ENCODE measurements at places on chromosomes 12 and 14.
A peak's percentile ranks its signal among the peaks of the same experiment; 100 is the strongest.

DNA sequence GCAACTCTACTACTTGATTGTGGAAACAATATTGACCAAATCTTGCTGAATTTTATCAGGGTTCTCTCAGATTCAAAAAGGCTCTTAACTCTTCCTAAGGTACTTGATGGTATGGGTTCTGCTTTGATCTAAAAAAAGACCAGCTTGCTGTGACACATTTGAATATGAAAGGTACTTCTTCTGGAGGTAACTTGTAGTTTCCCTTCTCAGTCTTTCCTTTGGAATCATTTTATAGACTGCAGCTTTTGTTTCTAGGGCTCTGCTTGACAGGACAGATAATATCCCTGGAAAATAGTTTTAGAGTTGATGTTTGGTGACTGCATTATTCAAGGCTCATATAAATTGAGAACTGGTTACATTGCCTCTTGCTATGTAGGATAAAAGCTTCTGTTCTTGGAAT, 251.9 kb downstream of the FUT8 start:
- no peak for DNase-seq

- DNase-seq: no peak
These were observed 130.8 kb upstream of the TRHDE start for GRCh38 chr12:72141381-72141780.

DNA sequence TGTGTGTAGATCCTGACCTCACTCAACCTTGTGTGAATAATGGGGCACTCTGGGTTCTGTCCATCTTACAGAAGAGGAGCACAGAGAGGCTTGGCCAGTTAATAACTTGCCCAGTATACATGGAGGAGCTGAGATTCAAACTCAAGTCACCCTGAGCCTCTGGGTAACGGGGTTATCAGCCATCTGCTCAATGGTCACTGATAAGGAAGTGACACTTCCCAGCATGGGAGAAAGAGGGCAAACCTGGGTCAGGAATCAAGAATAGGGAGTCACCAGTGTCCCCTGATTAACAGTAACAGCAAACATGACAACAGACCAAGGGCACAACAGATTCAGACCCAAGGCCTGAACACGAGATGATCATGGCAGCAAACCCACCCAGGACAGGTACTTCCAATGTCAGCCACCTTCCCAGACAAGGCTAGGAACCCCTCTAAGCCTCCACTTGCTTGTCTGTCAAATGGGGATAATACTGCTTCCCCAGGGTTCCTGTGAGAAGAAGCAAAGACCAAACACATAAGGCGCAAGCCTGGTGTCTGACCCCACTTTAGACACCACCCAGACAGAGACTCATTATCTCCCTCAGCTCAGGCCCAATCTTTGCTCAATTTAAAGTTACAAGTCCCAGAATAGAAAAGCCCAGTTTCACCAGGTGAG, 3.6 kb downstream of the CCDC85C start:
- DNase-seq: no peak

GRCh38 chr14:96752594-96752993, 44.6 kb upstream of the VRK1 start:
- no peak for DNase-seq

GRCh38 chr12:12157424-12157823, 86.7 kb downstream of the BCL2L14 start:
- DNase-seq: no peak

DNA sequence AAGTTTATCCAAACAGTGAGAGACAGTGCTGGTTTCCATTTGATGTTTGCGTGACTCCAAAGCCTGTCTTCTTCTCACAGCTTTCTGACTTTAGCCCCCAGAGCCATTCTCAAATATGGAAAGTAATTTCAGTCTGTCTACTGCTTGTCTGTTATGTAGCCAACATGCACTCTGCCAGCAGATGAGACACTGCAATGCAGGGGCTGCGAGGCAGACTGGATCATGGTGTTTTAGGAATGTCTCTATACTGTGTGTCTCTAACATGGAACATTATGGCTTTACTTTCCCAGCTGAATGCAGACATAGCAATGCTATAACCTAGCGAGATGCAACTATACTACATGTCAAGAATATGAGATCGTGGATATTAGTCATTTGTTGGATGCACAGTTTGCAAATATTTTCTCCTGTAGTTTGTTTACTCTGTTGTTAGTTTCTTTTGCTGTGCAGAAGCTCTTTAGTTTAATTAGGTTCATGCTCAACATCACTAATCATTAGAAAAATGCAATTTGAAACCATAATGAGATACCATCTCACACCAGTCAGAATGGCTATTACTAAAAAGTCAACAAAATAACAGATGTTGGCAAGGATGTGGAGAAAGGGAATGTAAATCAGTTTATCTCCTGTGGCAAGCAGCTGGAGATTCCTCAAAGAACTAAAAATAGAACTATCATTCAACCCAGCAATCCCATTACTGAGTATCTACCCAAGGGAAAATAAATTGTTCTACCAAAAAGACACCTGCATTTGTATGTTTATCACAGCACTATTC, 235.8 kb upstream of the TMTC1 start:
- DNase-seq: no peak

DNA sequence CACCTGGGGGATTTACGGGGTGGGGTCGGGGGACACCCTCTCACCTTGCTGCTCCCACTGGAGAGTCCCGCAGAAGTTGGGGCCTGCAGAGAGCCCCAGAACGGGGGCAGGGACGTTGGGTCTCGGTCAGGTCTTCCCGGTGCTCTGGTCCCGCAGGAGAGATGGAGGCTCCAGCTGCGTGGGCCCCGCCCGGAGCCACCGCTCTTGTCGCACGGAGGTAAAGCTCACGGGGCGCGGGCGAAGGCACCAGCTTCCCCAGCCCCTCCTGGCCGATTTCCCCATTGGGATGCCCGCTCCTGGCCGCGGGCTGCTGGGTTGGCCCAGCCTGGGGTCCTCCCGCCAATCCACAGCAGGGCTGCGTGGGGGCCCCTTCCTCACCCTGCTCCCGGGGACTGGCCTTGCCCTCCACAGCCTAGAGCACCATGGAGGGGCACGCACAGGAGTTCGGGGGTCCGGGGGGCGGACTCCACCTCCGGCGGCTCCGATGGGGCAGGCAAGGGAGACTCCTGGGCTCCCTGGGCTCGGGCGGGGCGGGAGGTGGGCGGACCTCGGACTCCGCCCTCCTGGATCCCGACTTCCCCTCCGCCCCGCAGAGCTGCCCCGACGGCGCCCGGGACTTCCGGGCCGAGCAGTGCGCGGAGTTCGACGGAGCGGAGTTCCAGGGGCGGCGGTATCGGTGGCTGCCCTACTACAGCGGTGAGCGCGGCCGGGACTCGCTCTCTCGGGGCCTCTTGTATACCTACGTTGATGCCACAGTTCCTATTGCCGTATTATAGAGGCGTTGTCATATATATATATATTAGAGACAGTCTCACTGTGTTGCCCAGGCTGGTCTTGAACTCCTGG, 8.4 kb downstream of the PAPLN start:
- DNase-seq: peak; percentile 86

GRCh38 chr14:44287858-44288257, 219.2 kb downstream of the FSCB start:
- DNase-seq: no peak

DNA sequence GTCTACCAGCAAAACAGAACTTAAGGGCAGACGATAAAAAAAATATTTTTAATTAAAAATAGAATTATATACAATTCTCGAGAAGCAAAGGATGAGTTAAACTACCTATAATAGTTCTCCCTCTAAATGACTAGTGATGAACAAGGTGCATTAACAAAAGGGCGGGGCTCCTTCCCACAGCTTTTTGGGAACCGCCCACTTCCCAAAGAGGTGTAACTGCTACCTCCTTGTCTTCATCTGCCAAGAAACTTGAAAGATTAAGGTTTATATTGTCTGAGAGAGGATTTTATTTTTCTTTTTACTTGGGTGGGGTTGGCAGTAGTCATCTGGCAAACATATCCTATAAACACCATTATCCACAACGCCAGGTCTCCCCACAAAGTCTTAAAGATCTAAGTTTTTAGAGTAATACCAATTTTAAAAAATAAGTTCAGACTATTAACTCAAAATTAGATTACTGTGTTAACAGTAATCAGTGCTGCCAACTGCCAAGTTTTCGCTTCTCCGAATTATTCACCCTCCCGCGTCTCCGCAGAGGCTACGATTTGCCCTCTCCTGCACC, 938 bp downstream of the RALGAPA1 start:
- peak; percentile 19 for DNase-seq

DNA sequence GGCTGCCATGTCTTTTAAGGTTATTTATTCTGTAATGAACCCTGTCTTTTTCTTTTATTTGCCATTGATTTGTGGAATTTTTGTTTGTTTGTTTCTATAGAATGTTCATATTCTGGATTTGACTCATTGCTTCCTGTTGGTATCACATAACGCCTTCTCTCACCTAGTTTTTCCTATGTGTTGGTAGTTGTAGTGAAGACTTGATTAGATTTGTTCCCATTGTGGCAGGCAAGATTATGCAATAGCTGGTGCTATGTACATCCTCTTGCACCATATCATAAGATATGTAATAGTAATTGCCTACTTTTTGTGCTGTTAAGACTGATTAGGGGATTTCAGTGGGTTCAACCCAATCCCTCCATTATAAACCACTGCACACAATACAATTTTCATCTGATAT, 3.9 kb upstream of the KRT6B start:
- peak; percentile 13 for DNase-seq

GRCh38 chr14:72254202-72254936, 322.1 kb downstream of the RGS6 start:
- DNase-seq: no peak

DNA sequence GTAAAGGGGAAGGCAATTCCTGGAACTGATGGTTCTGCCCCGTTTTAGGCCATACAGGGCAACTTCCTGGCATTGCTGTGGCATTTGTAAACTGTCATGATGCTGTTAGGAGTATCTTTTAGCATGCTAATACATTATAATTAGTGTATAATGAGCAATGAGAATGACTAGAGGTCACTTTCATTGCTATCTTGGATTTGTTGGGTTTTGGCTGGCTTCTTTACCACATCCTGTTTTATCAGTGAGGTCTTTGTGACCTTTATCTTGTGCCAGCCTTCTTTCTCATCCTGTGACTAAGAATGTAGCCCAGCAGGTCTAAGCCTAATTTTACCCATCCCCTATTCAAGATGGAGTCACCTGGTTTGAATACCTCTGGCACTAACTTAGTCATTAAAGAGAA, 51.2 kb downstream of the TESPA1 start:
- DNase-seq: peak; percentile 38

DNA sequence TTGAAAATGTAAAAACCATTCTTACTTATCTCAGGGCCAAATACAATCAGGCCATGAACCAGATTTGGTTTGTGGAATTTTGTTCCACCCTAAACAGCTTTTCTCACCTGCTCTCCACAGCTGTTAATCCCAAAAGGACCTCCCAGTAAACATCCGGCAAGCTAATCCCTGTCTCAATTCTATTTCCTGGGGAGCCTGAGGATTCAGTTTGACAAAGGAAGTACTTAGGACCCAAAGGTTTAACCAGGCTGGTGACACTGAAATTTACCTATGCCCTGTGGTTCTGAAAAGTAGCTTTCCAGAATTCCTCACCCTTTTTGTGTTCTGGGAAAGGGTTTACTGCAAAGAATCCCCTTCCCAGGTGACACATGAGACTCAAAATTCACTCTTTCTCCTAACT, 15.0 kb downstream of the CAPZA3 start:
- DNase-seq: no peak

- DNase-seq: no peak
These were observed 8.8 kb upstream of the EGLN3 start for GRCh38 chr14:33959692-33960151.

DNA sequence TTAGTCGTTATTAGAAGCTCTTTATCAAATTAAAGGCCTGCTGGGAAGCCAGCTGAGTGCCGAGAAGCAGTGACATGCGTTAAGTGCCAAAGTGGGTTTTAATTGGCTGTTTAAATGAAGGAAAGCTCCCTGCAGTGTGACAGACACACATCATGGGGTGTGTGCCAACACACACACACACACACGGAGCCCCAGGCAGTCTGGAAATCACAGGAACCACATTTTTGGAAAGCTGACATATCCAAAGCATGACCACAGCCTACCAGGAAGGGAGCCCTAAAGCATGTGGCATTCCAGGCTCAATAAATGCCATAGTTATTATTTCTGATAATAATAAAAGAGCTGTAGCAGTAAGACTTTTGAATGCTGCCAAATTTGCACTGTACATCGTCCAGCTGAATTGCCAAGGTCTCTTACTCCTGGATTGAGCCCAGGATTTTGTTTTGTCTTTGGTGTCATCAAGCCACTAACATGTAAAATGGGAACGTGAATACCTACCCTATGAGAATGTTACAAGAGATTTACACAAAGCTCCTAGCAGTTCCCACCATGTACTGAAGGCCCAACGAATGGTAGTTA, 135.1 kb downstream of the TMEM30B start:
- no peak for DNase-seq

DNA sequence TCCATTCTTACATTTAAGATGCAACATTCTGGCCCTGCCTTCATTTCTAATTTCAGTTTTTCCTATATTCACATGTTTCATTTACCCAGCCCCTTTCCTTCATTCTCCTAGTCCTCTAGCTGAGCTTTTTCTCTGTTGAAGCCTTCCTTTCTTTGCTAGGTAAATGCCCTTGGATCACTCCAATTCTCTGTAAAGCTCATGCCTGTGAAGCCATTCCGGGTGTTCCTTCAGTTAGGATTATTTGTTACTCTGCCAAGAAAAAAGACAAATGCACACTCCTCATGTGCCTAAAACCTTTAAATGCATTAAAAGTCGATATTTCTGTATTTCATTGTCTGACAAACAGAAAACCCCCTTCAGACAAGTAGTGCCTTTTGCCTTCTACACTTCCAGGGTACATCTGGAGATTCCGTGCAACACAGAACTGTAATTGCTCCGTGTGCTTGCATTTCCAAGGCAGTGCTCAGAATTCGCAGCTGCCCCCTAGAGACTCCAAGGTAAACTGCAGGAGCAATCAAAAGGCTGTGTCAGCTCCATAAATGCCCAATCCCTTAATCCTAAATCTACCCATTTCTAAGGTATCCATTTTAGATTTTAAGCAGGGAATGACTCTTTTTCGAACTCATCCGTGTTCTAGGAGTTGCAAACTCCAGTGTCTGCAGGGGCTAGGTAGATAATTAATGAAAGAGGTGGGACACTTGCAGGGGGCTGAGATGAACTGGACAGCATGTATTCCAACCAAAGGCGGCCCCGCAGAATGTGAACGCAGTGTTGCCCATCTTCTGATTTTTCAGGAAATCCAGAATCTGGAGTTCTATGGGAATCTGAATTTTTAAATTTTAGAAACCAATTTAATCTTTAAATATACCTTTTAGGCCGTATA, 320.2 kb downstream of the GRIN2B start:
- DNase-seq: peak; percentile 60

- DNase-seq: peak; percentile 79
These were observed 84.7 kb downstream of the GALNT4 start for GRCh38 chr12:89439941-89440340.

- no peak for DNase-seq
These were observed 20.7 kb upstream of the PLD4 start for GRCh38 chr14:104903990-104904389.

All from suppressor macrophage (primary cell).